Activated CD8-positive, alpha-beta memory T cell treated with anti-CD3 and anti-CD28 coated beads, Interleukin-2, amount 50 U/mL, for 4 hours (primary cell): ENCODE measurements at places on chromosomes 6 and 20.

GRCh38 chr6:161636882-161637430 is 363.1 kb upstream of the AGPAT4 start:
- no peak for DNase-seq

DNA sequence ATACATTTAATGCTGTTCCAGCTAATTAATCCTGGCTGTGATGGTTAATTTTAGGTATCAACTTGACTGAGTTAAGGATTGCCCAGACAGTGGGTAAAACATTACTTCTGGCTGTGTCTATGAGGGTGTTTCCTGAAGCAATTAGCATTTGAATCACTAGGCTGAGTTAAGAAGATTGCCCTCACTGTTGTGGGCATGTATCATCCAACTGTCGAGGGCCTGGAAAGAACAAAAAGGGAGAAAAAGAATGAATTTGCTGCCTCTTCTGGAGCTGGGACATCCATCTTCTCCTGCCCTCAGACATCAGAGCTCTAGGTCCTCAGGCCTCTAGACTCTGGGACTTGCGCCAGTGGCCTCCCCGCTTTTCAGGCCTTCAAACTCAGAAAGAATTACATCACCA is 34.3 kb downstream of the SDHAF4 start:
- DNase-seq: no peak

DNA sequence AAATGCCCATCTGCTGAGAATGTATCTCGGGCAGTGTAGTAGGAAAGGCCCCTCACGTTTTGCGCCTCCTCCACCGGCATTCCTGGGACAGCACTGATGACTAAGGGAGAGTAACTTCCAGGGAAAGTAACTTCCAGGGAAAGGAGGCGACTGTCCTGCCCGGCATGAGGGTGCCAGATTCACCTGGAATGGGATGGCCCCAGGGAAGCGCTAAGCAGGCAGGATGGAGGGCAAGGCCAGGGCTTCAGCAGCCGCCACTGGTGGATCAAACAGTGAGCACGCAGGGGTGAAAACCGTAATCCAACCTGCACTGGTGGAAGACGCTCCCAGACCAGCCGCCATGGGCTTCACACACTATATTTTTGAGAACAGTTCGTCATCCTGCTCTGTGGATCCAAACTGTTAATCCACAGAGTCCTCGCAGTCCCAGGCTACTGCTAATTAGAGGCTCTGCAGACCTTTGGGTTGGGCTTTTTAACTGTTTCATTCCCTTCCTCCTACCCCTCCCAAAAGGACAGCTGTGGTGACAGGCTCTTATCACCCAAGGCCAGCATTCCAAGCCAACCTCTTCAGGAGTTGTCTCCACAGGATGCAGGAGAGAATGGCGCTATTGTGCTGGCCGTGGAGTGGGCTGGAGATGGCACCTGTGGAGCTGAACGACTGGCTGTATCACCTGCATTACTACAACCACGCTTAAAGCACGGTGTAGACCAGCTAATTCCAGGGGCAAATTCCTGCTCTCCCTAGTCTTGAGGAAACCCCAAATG is 178.9 kb downstream of the DLL1 start:
- no peak for DNase-seq

GRCh38 chr6:84416043-84416657 is 188.7 kb upstream of the CEP162 start:
- DNase-seq: no peak
